ENCODE measurements at places on chromosomes 4 and X.
A peak's percentile ranks its signal among the peaks of the same experiment; 100 is the strongest.

GRCh38 chr4:170716868-170717267, 627.1 kb upstream of the AADAT start:
- DNase-seq = no peak

DNA sequence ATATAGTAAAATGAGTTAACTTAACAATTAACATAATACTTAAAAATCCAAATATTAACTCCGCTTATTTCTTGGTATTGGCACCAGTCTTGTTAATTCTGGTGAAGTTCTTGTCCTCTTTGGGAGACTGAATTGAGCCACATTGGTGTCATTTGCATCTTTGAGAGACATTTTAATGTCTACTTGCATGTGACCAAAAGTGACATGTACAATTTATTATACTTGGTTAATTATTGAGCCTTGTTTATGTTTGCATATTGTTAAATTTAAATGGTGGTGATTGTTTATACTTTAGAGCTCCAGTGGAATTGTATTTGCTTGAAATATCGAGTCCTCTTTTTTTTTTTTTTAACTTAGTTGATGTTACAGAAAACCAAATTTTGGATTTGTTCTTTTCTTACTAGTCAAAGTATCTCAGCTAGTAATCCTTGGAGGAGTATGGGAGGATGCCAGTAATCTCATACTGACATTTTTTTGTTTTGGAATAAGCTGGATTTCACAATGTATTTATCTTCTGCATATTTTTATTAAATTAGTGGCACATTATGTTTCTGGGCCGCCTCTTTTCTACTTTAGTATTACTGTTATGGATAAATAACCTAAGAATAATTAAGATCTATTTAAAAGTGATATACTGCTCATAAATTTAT, 3.9 kb downstream of the SPCS3 start:
- DNase-seq = no peak

DNA sequence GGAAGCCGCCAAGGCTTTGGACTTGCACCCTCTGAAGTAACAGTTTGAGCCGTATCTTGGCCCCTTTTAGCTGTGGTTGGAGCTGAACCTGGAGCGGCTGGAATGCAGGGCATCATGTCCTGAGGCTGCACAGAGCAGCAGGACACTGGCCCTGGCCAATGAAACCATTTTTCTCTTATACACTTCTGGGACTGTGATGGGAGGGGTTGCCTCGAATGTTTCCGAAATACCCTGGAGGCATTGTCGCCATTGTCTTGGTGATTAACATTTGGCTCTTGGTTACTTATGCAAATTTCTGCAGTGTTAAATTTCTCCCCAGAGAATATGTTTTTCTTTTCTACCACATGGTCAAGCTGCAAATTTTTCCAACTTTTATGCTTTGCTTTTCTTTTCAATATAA, 137.2 kb downstream of the MAGEC1 start:
- DNase-seq = no peak

- no peak for DNase-seq
These were observed 109.9 kb downstream of the AFF2 start for GRCh38 chrX:148610328-148610698.

- DNase-seq = no peak
These were observed at the start of gene SMIM31 for GRCh38 chr4:164753873-164754488. TSS of gene SMIM31 (plus strand) at chr4:164754131. CDS start at chr4:164770444, 16,313 bp downstream.

DNA sequence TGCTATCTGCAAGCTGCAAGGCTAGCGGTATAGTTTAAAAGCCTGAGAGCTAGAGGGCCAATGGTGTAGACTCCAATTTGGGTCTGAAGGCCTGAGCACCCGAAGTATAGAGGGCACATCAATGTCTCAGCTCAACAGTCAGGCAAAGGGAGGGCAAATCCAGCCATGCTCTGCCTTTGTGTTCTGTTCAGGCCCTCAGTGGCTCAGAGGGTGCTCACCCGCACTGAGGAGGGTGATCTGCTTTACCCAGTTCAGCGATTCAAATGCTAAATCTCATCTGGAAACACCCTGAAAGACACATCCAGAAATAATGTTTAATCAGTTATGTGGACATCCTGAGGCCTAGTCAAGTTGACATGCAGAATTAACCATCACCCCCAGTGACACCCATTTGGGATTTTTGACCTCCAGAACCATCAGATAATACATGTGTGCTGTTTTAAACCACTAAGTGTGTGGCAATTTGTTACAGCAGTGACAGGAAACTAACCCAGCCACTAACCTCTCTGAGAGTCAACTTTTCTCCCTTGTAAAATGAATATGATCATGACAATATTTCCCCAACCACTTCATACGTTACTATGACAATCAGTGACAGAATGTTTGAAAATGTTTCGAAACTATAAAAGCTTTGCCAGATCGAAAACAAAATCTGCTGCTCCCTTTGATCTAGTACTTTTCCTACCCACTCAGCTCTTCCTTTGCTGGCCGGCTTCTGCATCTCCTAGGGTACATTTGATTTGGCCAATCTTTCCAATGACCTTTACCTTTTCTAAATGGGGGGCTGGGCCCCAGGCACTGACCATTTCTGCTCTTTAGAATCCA, 8.4 kb upstream of the TBL1X start:
- no peak for DNase-seq

DNA sequence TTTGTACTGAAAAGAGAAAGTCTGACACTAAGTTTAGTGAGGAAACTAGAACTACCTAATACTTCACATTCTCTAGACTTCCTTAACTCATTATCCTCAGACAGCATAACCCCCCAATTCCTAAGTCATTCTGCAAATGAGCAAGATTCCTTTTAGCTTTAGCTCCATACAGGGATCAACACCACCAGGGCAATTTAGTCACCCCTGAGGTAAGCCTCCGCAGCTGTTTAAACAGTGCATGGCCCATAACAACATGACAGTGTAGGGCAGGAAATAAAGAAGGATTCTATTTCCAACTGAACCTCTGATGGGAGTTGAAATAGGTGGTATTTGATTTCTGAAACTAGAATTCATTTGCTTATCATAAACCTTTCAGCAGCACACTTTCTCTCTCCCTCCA, 112.8 kb upstream of the DKK2 start:
- DNase-seq = no peak

GRCh38 chrX:75989806-75990590, 182.9 kb upstream of the PBDC1 start:
- DNase-seq = no peak

DNA sequence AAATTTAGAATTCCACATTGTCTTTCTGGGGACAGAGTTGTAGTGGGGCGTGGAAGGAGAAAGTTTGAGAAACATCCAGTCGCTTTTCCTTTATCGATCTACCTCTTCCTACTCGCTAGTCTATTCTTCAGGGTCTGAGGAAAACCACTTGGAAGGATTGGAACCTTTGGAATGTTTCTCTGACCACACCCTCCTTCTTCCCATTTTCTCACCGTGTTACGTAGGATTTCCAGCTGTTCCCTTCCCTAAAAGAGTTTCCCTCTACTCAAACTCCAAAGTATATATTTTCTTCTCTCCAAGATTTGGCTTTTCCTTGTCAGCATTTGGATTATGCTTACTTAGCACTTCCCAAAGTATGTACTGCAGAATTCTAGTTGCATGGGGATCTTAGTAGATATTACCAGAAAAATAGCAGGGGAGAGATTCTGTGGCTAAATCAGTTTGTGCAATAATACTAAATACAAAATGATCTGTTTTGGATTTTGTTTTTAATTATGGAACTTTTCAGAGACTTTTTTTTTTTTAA, 4.9 kb downstream of the ENPEP start:
- no peak for DNase-seq

DNA sequence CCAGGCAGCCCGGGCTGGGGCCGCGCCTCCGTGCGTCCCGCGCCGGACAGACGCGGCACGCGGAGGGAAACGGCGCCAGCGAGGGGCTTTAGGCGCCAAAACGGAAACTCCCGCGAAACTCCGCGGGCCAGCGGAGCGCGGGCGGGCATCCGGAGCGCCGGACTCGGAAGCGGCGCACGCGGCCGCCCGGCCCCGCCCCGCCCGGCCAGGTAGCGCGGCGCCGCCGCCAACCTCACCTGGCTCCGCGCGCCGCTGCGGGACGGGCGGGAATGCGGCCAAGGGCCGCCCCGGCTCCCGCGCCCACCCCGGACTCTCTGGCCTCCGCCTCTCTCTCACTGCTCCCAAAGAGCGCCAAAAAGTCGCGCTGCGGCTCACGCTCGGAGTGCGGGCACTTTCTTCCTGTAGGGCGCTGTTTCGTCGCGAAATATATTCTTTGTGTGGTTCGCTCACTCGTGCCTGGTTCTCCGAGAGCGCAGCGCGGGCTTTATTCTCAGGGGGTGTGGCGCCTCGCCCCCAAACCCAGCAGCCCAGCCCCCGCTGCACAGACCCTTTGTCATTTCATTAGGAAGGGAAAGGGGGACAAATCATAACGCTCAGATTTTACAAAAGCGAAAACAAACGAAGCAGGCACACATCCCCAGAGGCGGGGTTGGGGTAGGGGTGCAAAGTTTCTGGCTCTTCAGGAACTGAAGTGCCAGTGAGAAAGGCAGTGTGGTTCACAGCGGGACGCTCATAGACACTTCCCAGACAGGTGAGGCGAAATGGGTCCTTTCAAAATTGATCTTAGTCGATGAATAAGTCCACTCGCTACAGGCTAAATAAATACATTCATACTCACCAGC, 961 bp upstream of the MBNL3 start:
- no peak for DNase-seq

GRCh38 chr4:104859601-104860237, 287.0 kb upstream of the TET2 start:
- DNase-seq = no peak

DNA sequence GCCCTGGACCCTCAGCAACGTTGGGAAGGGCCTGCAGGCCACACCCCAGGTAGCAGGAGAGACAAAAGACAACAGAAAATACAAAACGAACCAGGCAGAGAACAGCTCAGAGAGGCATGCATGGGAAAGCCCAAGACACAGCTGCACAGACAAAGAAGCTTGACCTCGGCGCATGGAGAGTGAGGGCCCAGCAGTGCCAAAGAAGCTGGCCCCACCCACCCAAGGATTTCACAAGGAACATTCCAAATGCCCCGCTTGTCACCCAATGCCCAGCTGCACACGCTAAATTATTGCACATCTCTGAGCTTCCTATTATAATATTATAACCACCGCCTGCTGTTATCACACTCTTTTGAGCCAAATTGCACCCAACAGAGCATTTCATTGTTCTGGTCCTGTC, 147.7 kb upstream of the TBL1X start:
- no peak for DNase-seq

GRCh38 chr4:22850055-22850454, 157.3 kb downstream of the GBA3 start:
- no peak for DNase-seq

- DNase-seq = no peak
These were observed 109.0 kb downstream of the ATP11C start for GRCh38 chrX:139823806-139824205.

- no peak for DNase-seq
These were observed 36.3 kb downstream of the DTHD1 start for GRCh38 chr4:36317721-36318120.

- DNase-seq = no peak
These were observed 85.2 kb downstream of the PLAC1 start for GRCh38 chrX:134572816-134573682.

GRCh38 chrX:154366666-154367055, 7.8 kb downstream of the FLNA start:
- DNase-seq = peak; percentile 19

DNA sequence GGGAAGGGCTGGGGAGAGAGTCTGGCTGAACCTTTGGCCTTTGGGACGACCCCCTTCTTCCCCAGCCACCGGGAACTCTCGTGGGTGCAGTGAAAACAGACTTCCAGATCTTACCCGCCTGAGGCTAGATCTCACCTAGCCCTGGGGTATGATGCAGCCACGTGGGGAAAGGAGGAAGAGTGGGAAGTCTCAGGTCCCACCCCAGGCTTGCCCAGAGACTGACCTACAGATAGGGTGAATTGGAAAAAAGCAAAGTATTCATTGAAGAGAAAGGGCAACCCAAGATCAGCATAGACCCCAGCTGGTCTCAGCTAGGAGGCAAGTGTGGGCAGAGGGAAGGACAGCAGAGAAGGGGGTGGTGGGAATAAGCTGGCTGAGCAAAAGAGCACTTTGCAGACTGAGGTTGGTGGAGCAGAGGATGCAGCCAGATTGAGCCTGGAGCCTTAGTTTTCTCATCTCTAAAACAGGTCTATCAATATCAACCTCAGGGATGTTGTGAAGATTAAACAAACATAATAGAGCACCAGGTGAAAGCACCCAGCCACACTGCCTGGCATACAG, 4.2 kb upstream of the EFNB1 start:
- DNase-seq = no peak

DNA sequence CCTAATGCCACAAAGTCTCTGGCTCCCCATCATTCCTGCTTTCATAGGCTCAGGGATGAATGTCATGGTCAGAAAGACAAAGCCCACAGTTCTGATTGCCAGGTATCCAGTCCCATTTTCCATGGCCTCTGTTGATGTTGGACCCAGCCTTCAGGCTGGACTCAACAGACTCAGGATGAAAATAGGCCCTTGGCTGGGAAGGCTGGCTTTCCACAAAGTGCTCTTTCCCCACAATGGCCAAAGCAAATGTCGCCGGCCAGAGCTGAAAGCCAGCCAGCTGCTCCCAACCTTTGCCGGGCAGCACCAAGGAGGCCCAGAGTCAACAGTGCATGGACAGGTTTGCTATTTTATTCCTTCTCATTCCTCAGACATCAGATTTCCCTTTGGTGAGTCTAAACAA, 430.1 kb upstream of the FGF16 start:
- DNase-seq = no peak

DNA sequence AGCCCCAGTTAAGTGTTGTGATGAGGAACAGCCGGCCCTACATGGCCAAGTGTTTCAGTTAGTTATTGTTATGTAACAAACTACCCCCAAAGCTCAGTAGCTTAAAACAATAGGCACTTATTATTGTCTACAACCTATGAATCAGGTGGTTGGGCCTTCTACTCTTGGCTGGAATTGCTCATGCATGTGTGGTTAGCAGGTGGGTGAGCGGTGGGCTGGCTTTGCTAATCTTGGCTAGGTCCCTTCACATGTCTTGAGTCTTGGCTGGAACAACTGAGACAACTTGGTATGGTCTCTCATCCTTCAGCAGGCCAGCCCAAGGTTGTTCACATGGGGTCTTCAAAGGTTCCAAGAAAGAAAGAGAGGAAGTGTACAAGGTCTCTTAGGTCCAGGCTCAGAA, 54.5 kb upstream of the CHRNA9 start:
- DNase-seq = no peak

DNA sequence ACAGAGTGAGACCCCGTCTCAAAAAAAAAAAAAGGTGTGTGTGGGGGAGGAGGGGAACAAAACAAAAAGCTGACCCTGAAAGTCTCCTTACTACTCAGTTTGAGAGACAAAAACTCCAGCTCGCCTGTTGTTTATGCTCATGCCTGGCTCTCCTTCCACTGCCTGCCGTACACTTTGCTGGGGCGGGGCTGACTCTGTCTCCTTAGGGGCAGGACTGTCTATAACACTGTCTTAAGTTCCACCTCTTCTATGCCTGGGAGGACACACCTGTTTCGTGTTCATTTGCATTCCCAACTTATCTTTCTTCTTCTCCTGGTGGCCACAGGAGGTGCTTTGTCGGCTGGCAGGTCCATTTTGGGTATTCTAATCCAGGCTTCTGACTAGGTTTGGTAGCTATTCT, 81.4 kb downstream of the MTNR1A start:
- DNase-seq = no peak

- DNase-seq = no peak
These were observed 356.2 kb downstream of the ADGRL3 start for GRCh38 chr4:61556277-61556676.
